RPMI7951 (cell line): ENCODE measurements at places on chromosomes 7 and 10.

- DNase-seq: no peak
These were observed 50.6 kb upstream of the SMNDC1 start for GRCh38 chr10:110355141-110355831.

- no peak for DNase-seq
These were observed 283.5 kb upstream of the ADARB2 start for GRCh38 chr10:2020836-2021235.

GRCh38 chr10:71381611-71382010 lies 15.1 kb upstream of the CDH23 start:
- no peak for DNase-seq

GRCh38 chr10:124578231-124579010 lies 116.8 kb downstream of the LHPP start:
- DNase-seq: no peak

GRCh38 chr7:12269100-12269895 lies 58.2 kb downstream of the TMEM106B start:
- no peak for DNase-seq

GRCh38 chr10:97570789-97571471 lies 1.6 kb upstream of the ANKRD2 start:
- no peak for DNase-seq

- DNase-seq: no peak
These were observed 4.6 kb upstream of the TMEM184A start for GRCh38 chr7:1560620-1561031.

GRCh38 chr7:1254281-1255079 lies 21.8 kb downstream of the UNCX start:
- no peak for DNase-seq

GRCh38 chr7:106534271-106534846 lies 126.6 kb downstream of the CCDC71L start:
- DNase-seq: peak; percentile 16
